ENCODE measurements at places on chromosomes 2 and 18.

DNA sequence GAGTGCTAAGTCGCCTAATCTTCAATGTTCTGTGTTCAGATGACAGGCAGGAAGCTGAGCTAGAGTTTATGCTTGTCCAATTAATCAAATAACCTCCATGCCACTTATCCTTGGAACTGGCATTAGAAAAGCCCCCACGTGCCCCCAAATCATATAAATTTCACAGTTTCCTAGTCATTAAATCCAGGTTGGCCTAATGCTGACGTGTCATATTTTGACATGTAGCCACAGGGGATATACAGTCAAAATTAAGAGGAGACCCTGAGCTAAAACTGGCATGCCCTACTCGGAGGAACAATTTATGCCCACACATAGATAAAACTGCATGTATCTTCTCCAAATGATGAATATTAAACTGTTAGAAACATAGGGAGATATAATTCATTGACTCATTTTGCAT lies 101.0 kb downstream of the AFF3 start:
- no peak for DNase-seq

DNA sequence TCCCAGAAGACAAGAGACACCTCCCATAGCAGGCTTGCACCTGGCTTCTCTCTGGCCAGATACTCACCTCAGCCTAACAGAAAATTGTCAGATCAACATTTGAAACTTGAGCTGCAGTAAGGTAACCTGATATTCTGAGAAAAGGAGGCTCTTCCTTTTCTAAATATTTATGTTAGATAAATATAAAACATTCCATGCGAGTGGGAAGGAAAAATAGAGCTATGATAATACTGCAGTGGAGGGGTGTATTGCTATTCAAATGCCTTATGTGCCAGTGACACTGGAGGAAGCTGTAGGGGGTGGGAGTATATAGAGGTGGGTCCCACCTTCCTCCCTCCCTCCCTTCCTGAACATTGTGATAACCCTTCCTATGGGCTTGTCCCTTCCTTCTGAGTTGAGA lies 515.5 kb upstream of the CHAC2 start:
- peak; percentile 56 for DNase-seq

DNA sequence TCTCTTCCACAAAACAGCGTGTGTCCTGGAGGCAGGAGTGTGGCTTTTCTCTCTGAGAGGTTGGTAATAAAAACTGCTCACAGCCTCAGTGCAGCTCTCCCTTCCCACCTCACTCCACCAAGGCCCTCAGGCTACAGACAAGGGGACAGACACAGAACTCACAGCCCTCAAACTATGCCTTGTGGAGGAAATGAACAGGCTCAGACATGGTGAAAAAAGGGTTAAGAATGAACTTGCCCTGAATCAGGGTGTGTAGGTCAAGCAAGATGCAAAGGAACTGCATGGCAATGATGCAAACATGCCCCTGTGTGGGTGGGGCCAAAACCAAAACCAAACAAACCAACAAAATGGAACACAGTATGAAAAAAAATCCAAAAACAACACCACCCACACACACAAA lies 125.8 kb downstream of the GALNT14 start:
- DNase-seq = no peak

GRCh38 chr2:99338029-99338585 lies 918 bp downstream of the EIF5B start:
- no peak for DNase-seq

DNA sequence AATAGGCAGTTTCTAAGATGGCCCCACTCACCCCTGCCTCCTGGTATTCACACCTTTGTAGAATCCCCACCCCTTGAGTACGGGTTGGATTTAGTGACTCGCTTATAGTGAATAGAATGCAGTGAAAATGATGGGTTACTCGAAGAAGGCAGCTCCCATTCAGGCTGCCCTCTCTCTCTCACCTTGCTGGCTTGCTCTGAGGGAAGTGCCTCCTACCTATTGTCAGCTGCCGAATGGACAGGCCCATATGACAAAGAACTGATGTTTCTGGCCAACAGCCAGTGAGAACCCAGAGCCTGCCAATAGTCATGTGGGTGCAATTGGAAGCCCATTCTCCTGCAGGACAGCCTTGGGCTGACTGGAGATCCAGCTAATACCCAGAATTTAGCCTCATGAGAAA lies 22.1 kb upstream of the RNF103 start:
- no peak for DNase-seq

DNA sequence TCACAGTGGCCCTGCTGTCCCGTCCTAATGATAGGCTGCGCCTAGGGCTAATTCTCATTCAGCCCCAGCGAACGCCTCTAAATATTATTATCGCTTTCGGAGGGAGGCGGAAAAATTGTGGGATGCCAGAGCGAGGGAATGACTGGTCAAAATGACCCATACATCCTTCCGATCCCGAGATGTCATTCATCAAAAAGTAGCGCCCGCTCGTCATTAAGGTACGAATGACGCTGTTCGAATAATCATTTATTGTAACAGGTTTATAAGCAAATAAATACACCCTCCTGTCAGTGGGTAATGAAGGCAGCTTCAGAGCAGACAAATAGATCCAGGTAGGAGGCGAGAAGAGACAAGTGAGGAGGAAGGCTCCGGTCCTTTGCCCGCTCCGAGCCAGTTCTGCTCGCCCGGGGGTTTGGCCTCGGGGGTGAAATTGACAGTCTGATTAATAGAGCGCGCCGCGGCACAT lies at the start of gene EVX2:
EVX2 (minus strand) TSS at position 167 of the 466 bp plus-strand sequence. CDS start 186 bp downstream, outside the sequence.
- DNase-seq = no peak

DNA sequence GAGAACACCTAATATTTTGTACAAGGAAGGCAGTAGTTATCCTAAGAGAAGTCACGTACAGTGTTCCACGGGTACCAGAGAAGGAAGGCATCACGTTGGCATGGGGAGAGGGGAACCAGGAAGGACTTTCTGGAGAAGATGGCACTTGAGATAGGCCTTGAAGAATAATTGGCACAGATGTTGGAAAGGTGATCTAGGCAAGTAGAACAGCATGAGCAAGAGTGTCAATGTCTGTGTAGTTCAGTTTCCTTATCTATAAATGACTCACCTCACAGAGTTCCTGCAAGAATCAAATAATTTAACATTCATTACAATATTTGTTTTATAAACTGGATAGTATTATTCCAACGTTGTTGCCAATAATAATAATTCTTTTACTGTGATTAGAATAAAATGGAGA lies 48.3 kb upstream of the BZW1 start:
- DNase-seq = no peak

DNA sequence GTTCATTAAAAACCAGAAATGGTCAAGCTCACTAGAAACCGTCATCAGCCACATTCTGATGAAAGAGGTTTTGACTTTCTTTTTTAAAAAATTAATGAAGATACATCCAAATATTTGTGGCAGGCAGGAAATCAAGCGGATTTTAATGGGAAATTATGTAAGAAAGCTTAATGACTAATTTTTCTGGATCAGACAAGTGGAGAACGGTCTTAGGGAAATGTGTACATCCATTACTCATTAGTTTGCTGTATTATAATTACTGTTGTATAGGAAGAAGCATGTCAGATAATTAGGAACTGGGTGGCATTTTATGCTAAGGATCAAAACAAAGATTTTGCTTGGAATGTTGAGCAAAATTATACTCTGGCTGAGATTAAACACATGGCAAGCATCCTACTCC lies 39.4 kb downstream of the AGAP1 start:
- DNase-seq = no peak

DNA sequence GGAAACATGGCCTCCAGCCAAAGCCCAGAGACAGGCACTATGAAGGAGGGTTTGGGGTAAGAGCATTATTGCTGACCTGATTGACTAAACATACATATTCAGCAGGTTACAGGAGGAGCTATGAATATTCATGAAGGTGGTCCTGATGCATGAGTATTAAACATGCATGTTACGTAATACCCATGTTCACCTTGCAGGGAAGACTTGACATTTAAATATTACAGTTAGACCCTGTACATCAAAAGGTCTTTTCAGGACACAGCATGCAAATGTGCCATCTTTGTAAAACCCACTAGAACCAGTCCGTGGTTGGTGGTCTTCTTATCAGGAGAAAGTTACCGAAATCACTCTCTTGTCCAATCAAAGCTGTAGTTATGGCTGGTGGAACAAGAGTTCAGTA lies 59.9 kb downstream of the XRCC5 start:
- no peak for DNase-seq

- DNase-seq = no peak
Measured at GRCh38 chr2:189501487-189501886, 60.2 kb downstream of the WDR75 start.

GRCh38 chr2:156429211-156429610 lies 7.0 kb upstream of the GPD2 start:
- no peak for DNase-seq

GRCh38 chr18:55637204-55637603 lies 49.2 kb upstream of the TCF4 start:
- DNase-seq = no peak

DNA sequence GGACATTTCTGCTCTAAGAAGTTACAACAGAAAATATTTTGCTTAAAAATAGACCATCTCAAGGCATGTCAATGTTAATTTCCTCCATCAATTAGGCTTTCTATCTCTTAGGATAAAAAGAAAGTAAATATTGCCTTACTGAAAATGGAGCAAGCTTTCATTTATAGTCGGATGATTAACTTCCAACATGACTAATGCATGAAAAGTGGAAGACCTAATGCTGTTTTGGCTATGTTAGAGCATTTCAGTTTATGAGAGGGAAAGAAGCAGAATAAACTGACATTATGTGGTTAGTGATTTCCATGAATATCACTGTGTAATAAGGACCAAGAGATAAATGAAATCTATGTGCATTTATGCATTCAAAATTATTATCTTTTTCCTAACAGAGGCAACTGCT lies 475.2 kb upstream of the UBE2E3 start:
- no peak for DNase-seq

- DNase-seq = no peak
Measured at GRCh38 chr2:143262389-143262788, 133.2 kb downstream of the ARHGAP15 start.

DNA sequence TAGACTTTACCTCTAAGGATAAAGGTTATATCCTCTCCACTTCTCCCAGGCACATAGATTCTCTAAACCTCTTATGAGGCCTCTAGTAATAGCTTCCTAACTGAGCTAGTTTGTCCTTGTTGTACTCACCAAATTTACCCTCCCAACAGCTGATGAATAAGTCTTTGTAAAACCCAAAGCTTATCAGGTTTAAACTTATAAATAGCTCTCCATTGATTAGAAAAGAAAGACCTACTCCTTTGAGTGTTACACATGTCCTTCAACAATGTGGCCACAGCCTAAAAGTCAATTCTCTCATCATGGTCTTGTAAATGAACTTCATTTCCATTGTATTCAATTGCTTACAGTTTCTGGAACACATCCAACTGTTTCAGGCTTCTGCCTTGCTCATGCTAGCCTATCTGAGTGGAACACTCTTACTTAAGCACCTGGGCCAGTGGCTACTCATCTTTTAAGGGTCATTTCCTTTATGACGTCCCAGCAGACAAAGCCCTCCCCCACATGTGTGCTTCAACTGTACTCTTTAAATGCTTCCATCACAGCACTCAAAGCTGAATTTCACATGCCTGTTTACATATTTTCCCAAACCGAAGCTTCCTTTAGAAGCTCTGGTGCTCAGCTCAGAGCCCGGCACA lies 131.6 kb downstream of the CDH2 start:
- DNase-seq = peak; percentile 95

DNA sequence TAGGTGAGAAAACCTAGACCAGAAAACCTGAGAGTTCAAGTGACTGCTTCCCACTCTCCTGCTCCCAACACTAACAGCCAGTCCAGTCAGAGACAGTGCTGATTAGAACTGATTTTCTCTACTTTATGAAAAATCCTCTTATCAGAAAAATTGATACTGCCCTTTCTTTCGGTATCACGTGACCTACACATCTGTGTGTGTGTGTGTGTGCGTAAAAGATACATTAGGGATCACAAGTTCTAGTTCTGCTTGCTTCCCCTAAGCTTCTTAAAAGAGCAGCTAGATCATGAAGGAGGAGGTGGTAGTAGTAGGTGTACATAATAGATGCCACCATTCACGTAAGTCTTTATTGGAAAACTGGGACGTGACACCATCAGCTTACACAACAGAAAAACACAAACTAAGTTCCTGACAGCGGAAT lies 1.5 kb downstream of the ARL5A start:
- DNase-seq = no peak

Measured in NCI-H510A (cell line).